ENCODE measurements at places on chromosomes 7 and 10.
A peak's percentile ranks its signal among the peaks of the same experiment; 100 is the strongest.

DNA sequence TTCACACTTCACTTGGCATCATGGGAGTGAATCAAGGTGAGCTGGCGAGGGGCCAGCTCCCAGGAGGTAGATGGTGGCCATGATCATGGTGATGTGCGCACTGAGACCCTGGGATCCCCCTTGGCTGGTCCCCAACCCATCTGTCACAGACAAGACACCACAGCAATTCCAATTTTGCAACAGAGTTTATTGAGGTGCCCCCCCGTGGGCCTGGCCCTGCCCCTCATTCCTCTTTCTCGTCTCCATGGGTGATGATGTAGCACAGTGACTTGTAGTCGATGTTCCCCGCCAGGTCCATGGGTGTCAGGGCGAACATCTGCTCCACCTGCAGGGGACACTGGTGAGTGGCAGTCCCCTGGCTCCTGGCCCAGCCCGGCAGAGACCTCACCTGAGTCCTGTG is 2.4 kb downstream of the MYL7 start:
- DNase-seq = no peak

- no peak for DNase-seq
Measured at GRCh38 chr10:33566001-33566400, 231.5 kb upstream of the NRP1 start.

GRCh38 chr10:74628136-74628535 is 198.3 kb upstream of the KAT6B start:
- no peak for DNase-seq

GRCh38 chr10:636769-637168 is 52.7 kb downstream of the DIP2C start:
- no peak for DNase-seq

DNA sequence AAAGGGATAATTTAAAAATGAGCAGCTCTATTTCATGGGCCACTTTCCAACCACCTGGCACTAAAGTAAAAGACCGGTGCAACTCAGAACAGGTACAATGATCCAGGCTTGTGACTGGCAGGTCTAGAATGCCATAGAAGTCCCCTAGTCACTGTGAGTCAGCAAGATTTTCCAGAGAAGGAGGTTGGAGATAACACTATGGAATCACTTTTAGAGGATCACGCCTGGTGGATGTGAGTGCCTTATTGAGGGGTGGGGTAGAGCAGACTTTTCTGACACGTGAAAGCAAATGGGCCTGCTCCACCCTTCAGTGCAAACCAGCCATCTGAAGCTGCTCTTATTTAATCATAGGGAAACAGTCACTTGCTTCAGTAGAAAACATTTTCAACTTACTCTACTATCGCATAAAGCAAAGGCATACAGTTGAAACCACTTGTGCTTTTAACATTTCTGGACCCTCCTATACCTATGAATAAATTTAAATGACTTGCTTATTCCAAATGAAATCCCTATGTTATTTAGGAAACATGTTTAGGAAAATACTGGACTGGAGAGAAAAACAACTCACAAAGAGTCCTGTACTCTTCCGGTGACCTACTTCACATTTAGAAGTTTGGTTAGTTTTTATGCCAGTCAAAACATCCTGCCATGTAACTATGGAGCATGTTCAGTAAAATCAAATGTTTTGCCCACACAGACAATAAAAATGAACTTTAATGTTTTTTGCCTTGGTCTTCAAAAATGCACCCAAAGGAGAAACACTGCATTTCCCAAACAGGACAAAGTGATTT is 21.5 kb upstream of the AKR1C1 start:
- DNase-seq = no peak

DNA sequence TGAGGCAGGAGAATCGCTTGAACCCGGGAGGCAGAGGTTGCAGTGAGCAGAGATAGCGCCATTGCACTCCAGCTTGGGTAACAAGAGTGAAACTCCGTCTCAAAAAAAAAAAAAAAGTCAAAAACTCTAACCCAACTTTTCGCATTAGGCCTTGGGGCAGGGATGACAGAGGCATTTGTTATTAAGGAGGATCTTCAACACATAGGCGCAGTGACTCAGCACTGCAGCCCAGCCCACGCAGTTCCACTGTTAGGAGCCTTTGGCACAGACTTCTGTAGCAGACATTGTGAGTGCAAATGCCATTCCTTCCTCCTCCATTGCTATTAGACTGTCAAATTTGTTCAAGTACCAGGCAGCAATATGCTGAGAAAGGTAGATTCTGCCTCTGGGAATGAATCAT is 43.1 kb upstream of the KLHL7 start:
- no peak for DNase-seq

DNA sequence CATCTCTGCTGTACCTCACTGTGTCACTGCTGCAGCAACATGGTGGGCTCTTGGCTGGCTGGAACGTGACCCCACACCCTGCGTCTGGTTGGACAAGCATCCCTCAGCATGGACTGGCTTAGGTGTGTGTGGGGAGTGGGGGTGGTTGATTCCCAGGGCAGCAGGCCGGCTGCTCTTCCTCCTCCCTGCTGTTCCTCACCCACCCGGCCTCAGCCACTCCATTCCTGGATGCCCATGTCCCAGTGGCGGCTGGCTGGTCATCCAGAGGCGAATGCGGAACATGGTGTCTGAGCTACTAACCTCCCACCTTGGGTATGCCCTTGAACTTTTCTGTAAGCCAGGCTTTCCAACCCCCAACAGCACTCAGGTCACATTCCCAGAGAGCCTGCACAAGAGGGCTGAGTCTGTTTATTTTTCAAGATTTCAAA is 81.2 kb downstream of the GRK5 start:
- no peak for DNase-seq

- DNase-seq = no peak
Measured at GRCh38 chr7:139711991-139712743, 65.6 kb downstream of the HIPK2 start.

GRCh38 chr7:37448011-37448635 is 541 bp downstream of the ELMO1 start:
- peak; percentile 25 for DNase-seq

- no peak for DNase-seq
Measured at GRCh38 chr7:4265066-4265465, 417.0 kb upstream of the FOXK1 start.

DNA sequence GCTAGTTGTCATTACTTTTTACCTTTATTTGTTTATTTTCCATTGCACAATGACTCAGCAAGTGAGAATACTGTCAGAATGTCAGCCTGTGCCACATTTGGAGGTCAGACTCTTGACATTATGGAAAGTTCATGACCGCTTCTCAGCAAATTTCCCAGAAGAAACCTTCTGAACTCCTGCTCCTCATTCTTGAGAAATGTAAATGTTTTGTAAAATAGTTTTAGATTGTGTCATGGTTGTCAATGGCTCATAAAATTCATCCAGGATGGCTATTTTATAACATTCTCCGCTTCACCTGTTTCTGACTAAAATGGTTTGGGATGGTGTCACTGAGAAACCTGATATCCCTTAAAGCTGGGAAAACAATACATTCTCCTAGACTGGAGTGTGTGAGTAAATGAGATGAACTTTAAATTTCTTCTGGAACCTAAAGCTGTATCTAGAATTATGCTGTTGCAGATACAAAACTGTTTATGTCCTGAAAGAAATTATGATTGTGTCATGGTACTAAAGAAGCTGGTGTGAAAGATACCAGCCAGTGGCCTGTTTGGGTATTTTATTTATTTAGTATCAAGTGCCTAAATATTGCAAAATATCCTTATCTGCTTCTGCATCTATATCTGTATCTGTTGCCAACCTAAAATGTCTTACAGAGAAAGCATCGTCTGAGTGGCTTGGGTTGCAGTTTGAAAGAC is 671.7 kb downstream of the GATA3 start:
- no peak for DNase-seq

DNA sequence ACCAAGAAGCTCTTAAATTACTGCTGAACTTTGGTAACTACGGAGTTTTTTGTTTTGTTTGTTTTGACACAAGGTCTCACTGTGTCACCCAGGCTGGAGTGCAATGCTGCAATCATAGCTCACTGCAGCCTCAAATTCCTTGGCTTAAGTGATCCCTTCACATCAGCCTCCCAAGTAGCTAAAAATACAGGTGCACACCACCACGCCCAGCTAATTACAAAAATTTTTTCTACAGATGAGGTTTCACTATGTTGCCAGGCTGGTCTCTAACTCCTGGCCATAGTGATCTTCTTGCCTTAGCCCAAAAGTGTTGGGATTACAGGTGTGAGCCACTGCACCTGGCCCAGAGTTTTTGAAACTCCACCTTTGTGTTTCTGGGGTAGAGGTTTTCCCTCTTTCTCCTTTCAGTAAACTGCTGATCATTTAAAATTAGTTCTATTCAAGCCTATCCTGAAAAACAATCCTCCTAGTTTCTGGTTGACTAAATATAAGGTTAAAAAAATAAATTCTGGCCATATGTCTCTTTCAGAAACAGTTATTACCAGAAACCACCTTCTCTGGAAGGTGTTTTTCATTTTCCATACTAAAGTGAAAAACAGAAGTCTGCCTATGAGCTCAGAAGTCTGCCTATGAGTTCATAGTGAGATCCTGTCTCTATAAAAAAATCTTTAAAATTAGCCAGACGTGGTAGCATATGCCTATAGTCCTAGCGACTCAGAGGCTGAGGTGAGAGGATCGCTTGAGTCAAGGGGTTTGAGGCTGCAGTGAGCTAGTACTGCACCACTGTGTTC is 63.9 kb downstream of the VOPP1 start:
- no peak for DNase-seq

GRCh38 chr7:36617408-36617807 is 106.9 kb downstream of the AOAH start:
- DNase-seq = no peak

GRCh38 chr10:49539320-49539885 is 482 bp upstream of the ERCC6 start:
- DNase-seq = no peak

- no peak for DNase-seq
Measured at GRCh38 chr10:104045151-104046089, 40.3 kb downstream of the COL17A1 start.

- DNase-seq = no peak
Measured at GRCh38 chr10:73251683-73252444, 580 bp downstream of the MRPS16 start.

GRCh38 chr7:77456696-77457095 is 40.5 kb upstream of the GSAP start:
- no peak for DNase-seq

DNA sequence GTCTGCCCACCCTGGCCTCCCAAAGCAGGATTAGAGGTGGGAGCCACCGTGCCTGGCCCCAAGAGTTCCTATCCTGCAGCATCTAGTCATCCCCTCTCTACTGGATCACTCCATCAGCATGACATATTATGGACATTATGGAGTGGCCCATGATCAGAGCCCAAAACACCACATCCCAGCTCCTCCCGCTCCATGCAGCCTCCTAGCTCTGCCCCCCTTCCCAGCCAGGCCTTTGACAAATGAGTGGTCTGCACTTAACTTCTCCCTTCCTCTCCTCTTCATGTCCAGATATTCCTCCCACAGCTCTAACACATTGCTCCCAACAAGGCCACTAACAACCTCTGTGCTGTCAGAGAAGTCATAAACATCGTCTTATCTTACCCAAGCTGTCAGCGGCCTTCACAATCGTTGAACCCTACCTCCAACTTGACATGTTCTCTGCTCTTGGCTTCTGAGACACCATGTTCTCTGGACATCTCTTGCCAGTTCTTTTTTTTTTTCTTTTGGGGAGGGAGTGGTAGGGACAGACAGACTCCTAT is 187.6 kb downstream of the NSUN6 start:
- DNase-seq = no peak

DNA sequence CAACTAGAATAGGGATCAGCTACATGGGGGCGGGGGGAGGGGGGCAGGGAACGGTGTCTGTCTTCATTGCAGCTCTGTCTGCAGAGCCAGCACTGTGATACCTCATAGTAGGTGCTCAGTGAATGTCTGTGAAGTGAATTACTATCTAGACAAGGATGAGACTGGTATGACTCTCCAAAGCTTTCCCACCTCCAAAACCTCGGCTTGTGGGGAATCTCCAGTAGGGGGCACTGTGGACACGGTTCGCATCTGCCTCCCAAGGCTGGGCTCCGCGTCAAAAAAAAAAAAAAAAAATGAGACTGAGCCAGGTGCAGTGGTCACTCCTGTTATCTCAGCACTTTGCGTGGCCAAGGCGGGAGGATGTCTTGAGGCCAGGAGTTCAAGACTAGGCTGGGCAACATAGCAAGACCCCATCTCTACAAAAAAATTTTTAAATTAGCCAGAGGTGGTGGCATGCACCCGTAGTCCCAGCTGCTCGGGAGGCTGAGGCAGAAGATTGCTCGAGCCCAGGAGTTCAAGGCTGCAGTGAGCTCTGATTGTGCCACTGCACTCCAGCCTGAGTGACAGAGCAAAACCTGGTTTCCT is 9.6 kb downstream of the TRIM56 start:
- peak; percentile 15 for DNase-seq

DNA sequence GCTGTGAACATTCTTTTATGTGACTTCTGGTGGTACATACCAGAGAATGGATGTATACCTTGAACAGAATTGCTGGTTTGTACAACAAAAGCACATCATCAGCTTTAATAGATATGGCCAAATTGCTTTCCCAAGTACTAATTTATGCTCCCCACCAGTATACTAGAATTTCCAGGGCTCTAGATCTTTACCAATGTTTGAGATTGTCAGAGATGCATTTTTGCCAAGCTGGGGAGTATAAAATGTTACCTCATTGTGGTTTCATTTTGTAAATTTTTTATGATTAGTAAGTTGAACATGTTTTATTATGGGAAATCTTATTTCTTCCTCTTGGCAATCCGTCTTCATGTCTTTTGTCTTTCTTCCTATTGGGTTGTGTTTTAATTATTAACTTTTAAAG is 179.9 kb upstream of the TMEM106B start:
- no peak for DNase-seq

- DNase-seq = peak; percentile 37
Measured at GRCh38 chr7:150737265-150738055, at the start of gene GIMAP5. TSS of gene GIMAP5 (plus strand) at chr7:150737418. CDS start at chr7:150740885, 3,467 bp downstream.

GRCh38 chr10:130352291-130352645 is 216.1 kb downstream of the GLRX3 start:
- DNase-seq = no peak

DNA sequence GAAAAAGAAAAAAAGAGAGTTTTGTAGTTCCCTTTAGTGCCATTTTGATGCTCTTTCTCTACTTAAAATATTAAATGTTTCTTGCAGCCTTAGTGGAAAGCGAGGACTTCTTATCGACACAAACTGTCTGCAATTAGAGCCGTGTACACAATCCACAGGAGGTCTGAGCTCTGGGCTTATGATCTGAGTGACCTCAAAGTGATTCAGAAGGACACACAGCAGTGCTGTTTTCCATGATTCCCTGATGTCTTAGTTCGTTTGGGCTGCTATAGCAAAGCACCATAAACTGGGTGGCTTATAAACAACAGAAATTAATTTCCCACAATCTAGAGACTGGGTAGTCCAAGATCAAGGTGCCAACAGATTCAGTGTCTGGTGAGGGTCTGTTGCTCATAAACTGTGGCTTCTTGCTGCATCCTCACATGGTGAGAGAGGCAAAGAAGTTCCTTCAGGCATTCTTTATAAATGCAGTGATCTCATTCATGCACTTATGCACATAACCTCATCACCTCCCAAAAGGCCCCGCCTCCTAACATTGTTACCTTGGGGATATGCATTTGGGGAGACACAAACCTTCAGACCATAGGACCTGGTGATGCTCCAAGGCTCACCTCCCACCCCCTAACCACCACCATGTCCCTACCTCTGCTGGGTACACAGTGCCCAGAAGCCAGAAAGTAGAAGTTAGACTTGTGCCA is 204.5 kb upstream of the GHITM start:
- no peak for DNase-seq

- DNase-seq = no peak
Measured at GRCh38 chr10:58511765-58512490, 744 bp upstream of the BICC1 start.

GRCh38 chr10:95539560-95540284 is 21.4 kb downstream of the SORBS1 start:
- DNase-seq = no peak
